PC-9 (cell line): ENCODE measurements at places on chromosomes 6 and 20. TPM values are rescaled to one million over a fixed set of nuclear protein-coding genes. Genes with fewer than 3 reads are reported as not detected.

Gene PDRG1
- total RNA-seq = 13.7 and 15.3 TPM in 2 replicates

Gene CALHM6
- total RNA-seq = not detected in 2 replicates

Gene ZC3H12D
- total RNA-seq = 0.10 TPM in 1 of 2 replicates, not detected in the other

Gene FNDC1
- total RNA-seq = not detected in 2 replicates

Gene ZNF133
- 16.3 and 22.8 TPM in 2 replicates for total RNA-seq

Gene ANKRD66
- total RNA-seq = not detected in 2 replicates
